ENCODE measurements at places on chromosomes 13 and 19.

DNA sequence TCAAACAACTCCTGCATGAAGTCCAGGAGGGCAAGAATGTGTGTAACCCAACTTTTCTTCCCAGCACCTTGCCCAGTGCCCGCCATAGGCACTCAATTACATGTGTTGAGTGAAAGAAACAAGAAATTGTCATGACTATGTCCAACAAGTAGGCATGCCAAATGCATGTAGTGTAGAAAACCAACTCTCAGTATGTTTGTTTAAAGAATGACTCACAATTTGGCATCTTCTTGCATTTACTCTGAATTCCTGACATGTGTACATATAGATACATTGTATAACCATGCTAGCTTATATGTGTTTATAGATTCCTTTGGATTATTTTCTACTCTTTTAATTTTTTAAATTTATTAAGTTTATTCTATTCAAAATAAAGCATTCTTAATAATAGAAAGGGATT lies 305.0 kb downstream of the EFNB2 start:
- no peak for DNase-seq

GRCh38 chr19:52138983-52139251 lies 821 bp downstream of the ZNF616 start:
- DNase-seq = no peak

DNA sequence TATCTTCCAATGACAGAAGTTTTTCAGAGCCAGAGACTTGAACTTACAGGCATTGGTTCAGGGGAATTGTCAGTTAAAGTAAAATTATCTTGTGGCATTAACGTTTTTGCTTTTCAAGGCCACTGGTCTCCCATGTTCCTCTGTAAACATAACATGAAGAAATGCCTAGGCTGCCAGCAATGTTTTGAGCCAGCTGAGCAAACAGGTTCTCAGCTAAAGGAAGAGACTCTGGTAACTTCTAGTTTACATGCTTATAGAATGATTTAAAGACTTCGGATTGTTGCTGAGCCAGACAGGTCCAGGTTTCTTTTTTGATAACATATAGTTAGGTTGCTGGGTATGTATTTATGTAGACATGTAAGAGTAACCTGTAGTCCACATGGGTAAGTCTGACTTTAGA lies 35.7 kb downstream of the ZNF493 start:
- no peak for DNase-seq

- DNase-seq = no peak
These were observed 92.8 kb upstream of the FARP1 start for GRCh38 chr13:98050041-98050466.
